ENCODE measurements at places on chromosomes 12 and 14. TPM values are rescaled to one million over a fixed set of nuclear protein-coding genes. Genes with fewer than 3 reads are reported as not detected.

FRMD6 gene
- total RNA-seq: 72.3 TPM

RAPGEF3 gene
- total RNA-seq: 43.9 TPM

DNAL1 gene
- total RNA-seq: 15.4 TPM

PLCZ1 gene
- 0.27 TPM for total RNA-seq

HEBP1 gene
- total RNA-seq: 23.0 TPM

AMN gene
- not detected for total RNA-seq
